MCF 10A (cell line): ENCODE measurements at places on chromosomes 6 and 20. TPM values are rescaled to one million over a fixed set of nuclear protein-coding genes. Genes with fewer than 3 reads are reported as not detected.

DNA sequence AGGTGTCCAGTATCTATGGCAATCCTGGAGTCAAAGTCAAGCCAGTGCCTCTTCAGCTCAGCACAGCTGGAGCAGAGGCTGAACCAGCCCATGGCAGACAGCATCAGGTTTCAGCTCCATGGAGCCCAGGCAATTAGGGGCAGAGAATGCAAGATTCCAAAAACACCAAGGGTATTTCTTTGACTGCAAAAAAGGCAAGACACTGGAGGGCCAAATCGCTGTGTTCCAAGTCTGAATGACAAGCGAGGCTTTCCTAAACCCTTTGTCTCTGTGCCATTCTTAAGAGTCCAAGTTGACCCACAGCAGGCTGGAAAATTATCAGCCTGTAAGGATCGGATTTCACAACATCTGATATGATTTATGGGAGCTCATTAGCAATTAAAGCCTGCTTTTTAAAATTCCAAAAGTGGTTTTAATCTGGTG is 49.7 kb upstream of the TGM3 start:
- no peak for DNase-seq

GRCh38 chr6:128067446-128068118 is 166.7 kb upstream of the THEMIS start:
- DNase-seq: no peak

GRCh38 chr20:1805816-1806215 is 89.4 kb upstream of the SIRPA start:
- DNase-seq: no peak

GRCh38 chr6:115001731-115002350 is 659.0 kb upstream of the HS3ST5 start:
- DNase-seq: no peak

OOEP gene
- total RNA-seq: not detected in 2 replicates
